ENCODE measurements at places on chromosomes 16 and 17.
A peak's percentile ranks its signal among the peaks of the same experiment; 100 is the strongest.

GRCh38 chr17:11391134-11391533 is 150.1 kb downstream of the SHISA6 start:
- no peak for DNase-seq

DNA sequence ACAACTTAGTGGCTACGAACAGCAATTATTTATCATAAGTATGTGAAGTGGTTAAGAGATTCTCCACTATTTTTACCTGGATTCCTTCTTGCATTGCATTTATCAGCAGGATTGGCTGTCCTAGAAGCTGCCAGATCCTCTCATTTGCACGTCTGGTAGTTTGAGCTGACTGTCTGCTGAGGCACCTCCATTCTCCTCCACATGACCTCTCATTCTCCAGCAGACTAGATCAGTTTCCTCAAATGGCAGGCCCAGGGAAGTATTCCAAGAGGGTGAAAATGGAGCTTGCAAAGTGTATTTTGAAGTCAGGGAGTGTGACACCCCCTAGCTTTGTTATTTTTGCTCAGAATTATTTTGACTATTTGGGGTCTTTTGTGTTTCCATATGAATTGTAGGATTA is 870.1 kb downstream of the CDH11 start:
- no peak for DNase-seq

DNA sequence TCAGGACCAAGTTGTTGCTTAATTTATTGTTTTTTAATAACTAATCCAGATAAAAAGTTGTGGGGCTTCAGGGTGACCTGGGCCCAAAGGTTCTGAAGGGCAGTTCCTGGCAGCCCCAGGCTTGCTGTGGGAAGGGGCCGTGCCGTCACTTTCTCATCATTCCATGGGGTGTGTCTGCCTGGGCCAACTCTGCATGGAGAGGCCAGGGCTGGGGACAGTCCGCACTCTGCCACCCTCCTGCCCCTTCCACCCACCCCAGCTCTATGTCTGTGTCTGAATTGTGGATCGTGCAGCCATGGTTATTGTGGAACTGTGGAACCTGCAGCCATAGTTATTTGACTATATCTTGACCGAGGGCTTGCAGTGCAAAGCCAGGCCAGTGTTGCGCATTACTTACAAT is 4.0 kb downstream of the LIMD2 start:
- DNase-seq = no peak

DNA sequence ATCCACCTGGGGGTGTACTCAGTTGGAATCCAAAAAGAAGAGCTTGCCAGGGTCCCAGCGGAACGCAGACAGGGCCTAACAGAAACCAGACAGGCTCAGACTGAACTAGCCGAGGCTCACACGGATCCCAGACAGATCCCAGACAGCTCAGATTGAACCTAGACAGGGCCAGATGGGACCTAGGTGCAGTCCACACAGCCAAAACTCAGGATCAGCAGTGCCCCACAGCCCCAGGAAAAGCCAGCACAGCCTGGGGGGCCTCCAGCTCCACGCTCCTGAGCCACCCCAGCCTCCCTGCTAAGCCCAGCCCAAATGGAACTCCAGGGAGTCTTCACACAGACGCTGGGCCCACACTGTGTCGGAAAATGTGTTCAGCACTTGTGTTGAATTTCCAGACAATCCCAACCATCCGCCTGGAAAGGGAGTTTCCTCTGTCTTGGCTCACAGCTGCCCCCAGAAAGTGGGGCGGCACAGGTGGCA is 7.5 kb downstream of the STX1B start:
- no peak for DNase-seq

DNA sequence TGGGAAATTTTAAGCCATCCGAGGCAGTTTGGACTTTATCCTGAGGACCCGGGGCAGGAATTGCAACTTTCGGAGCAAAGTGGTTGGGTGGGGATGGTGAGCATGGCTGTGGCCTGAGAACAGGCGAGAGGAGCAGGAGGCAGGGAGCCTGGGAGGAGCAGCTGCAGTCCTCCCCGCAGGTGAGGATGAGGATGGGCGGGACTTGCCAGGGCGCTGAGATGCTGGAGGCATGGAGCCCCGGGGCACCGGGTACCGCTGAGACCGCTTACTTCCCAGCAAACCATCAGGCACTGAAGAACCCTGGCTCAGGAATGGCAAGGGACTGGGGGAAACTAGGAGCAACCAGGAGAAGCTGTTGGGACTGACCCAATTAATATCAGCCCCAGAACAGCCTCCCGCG is 210.8 kb downstream of the GSG1L start:
- no peak for DNase-seq

GRCh38 chr17:6676802-6677157 is 25.2 kb downstream of the C17orf100 start:
- DNase-seq = no peak

GRCh38 chr17:9009737-9010136 is 11.6 kb upstream of the NTN1 start:
- DNase-seq = no peak

GRCh38 chr17:72090108-72090507 is 30.7 kb upstream of the SOX9 start:
- no peak for DNase-seq

- no peak for DNase-seq
Observed at GRCh38 chr17:46061435-46061834, 62.4 kb downstream of the STH start.

- DNase-seq = no peak
Observed at GRCh38 chr16:19123535-19124178, 9.9 kb downstream of the ITPRIPL2 start.

DNA sequence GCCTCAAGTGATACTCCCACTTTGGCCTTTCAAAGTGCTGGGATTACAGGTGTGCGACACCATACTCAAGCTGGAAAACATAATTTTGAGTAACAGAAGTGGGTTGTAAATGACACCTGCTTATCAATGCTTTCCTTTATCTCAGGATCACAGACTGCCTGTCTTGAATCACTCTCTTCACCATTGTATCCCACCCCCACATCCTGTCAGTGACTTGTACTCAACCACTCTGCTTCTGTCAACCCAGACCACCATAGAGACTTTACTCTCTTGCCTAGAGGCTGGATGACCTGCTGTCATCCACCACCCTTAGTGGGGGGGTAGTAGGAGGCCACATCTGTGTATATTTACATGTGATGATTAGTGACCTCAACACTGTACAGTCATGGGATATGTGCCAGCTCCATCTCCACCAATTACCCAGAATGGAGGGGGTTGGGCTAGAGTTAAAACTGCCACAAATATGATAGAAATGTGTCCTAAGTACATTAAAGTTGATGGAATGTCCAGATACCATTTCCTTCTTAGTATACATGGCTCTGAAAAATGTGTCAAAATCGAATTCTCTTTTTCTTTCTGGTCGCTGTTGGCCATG is 338.7 kb downstream of the GRIN2A start:
- DNase-seq = no peak

DNA sequence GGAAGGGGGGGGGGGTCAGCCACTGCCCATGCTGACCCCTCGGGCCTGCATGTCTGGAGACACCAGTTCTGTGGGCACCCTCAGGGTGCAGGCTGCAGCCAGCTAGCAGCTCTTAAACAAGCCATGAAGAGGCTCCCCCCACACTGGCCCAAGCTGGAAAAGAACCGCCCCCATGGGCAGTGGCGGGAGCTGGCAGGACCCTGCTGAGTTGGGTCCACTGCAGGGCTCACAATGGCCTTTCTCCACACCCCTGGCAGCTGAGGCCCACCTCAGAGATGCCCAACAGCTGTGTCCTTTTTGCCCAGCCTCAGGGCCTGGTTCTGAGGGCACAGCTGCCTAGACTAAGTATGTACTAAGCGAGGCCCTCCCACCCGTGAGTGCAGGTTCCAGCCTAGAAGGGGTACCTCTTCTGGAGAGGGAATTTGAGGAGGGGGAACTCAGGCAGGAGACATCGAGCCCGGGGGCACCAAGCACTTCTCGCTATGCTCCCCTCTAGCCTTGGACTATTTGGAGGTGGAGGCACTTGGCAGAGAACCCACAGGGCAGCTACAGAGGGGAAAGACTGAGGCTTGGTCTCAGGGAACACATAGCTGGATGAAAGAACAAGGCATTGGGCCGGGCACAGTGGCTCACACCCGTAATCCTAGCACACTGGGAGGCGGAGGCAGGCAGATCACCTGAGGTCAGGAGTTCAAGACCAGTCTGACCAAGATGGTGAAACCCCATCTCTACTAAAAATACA is 3.2 kb downstream of the THRA start:
- DNase-seq = no peak

- DNase-seq = no peak
Observed at GRCh38 chr16:59179446-59180082, 445.4 kb upstream of the GOT2 start.

DNA sequence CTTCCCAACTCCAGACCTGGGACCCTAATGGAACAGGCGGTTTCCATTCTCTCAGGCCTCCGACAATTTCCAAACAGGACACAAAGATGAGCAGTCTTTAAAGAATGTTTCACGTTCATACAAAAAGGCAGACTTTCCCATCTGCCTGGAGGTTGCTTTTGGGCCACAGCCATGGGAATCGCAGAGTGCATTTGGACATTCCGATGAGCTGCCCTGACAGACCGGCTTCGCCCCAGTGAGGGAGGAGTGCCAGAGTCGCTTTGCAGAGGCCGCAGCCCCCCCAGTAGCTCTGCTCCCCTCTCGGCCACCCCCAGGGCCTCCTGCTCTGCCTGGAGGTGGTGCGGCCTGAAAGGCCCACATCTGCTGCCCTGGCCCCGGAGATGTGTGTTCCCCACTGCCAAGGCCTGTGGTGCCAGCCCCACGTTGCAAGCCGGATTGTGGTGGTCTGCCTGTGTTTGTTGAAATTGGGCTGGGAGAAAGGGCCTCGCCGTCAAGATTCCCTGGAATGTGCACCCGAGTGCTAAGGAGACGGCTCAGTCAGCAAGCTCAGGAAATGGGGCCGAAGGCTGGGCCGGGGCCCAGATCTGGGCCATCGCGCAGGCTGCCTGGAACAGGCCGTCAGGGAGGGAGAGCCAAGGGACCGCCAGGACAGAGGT is 89.8 kb downstream of the C16orf95 start:
- no peak for DNase-seq

GRCh38 chr17:56108811-56109284 is 44.4 kb upstream of the ANKFN1 start:
- DNase-seq = no peak

- no peak for DNase-seq
Observed at GRCh38 chr16:57092786-57093411, 516 bp downstream of the CPNE2 start.

DNA sequence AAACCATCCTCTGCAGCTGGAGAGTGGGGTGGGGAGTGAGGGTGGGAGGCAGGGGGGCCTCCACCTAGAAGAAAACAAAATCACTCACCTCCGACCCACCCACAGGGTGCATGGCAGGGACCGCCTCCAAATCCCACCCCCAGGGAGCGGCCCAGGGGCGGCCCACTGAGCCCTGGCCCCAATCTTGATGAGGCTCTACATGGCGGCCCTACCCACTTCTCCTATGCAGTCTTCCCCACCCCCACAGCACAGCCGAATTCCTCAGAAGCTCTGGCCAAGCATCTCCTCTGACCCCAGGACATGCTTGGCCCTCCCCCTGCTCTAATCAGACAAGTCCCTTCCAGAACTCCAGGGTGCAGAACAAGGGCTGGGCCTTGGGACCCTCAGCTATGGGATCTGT is 18.2 kb upstream of the FASN start:
- DNase-seq = no peak

- DNase-seq = no peak
Observed at GRCh38 chr17:35185849-35186248, 8.3 kb downstream of the SLC35G3 start.

- peak; percentile 83 for DNase-seq
Observed at GRCh38 chr16:81077076-81077940, at the start of gene C16orf46. C16orf46 (minus strand) TSS chr16:81077238; CDS start chr16:81063955, 13,283 bp downstream.

- DNase-seq = no peak
Observed at GRCh38 chr16:5895137-5895536, 797.5 kb upstream of the EEF2KMT start.

- DNase-seq = no peak
Observed at GRCh38 chr17:45820052-45820780, 24.5 kb upstream of the SPPL2C start.

DNA sequence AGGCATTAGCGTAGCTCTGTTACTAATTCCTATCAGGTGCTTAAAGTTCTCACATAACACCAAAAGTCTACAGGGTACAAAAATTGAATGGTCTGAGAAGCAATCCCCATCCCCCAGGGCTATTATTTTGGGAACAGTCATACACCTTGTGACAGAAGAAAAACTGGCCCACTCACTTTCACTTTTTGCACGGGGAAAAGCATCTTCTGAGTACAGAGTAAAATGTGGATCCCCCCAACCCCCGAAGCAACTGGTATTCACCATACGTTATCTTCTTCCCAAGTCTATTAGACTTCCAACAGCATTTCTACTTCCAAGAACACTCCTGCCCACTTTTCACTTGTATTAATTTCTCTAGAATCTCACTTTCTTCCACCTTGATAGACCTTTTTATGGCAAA is 11.8 kb downstream of the GGA3 start:
- no peak for DNase-seq

DNA sequence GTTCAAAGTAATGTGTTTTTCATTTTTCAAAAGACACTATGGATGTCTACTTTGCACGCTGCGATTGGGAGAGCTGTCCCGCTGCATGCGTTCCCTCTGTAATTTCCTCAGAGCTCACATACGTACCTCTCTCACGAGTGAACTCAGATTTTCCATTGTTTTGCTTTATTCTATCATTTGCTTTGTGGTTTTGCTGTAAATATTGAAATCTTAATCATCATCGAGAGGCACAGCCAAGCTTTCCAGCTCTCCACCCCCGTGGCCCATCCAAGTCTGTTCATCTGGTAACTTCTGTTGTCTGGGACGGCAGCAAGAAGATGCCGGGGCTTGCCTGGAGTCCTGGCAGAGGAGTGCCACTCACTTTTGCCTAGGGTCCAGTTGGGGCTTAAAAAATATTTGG is 21.1 kb downstream of the TMC6 start:
- DNase-seq = no peak

GRCh38 chr17:8002721-8003593 is 542 bp downstream of the GUCY2D start:
- no peak for DNase-seq

DNA sequence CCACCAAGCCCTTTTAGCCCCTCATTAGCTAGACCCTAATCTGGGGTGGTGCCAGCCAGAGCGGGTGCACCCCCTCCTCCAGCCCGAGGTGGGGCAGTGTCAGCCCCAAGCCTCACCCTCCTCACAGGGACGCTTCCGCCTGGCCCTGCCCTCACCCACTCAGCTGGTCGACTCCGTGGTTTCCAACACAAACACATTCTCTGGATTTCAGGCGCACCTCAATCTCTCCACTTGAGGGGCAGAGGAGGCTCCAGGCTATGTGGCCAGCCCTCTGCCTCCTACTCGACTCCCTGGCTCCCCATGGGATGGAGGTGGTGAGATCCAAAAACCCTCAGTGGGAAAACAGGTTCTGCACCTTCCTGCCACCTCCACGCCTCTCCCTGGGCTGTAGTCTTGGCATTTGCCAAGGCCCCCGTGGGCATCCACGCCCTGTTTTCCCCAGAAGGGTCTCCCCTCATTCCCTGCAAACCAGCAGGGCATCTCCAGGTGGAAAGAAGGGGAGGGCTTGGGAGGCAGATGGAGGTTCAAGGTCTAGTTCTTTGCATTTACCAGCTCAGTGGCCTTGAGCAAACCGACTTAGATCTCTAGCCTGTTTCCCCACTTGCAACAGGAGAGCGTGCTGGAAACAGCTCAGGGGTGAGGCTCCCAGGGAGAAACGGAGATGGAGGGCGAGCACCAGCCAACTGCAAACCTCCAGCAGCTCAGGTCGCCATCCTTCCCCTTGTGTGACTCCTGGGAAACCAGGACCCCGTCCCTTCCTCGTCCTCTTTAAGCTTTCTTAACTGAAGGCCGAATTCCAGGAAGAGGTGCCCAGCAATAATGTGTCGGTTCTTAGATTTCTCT is 1.7 kb downstream of the EMP2 start:
- DNase-seq = no peak
